ENCODE measurements at places on chromosomes 3 and 15. TPM values are rescaled to one million over a fixed set of nuclear protein-coding genes. Genes with fewer than 3 reads are reported as not detected.

The SPATA12 gene
- total RNA-seq: not detected

The FAIM gene
- 2.4 TPM for total RNA-seq

The APOD gene
- 2.6 TPM for total RNA-seq

The ZWILCH gene
- total RNA-seq: 41.1 TPM

The CLDN18 gene
- not detected for total RNA-seq

The ADGRG7 gene
- total RNA-seq: not detected

The GOLGA8K gene
- total RNA-seq: 0.62 TPM

The NEK10 gene
- 0.28 TPM for total RNA-seq

The ABHD17C gene
- 5.3 TPM for total RNA-seq

The GPR62 gene
- not detected for total RNA-seq

The MUC20 gene
- 2.9 TPM for total RNA-seq

The CLPX gene
- total RNA-seq: 63.5 TPM

The IGF2BP2 gene
- 0.64 TPM for total RNA-seq

The LRRK1 gene
- total RNA-seq: 2.1 TPM

The PEX11A gene
- 2.1 TPM for total RNA-seq
